Cortex of kidney (tissue), 1 donor: ENCODE measurements at places on chromosomes 5 and 9.

GRCh38 chr5:158256096-158256495, 397.2 kb upstream of the CLINT1 start:
- no peak for DNase-seq

GRCh38 chr5:124103671-124104070, 591.7 kb downstream of the CSNK1G3 start:
- no peak for DNase-seq

GRCh38 chr9:87599901-87600610, 102.4 kb downstream of the DAPK1 start:
- DNase-seq, result no peak

GRCh38 chr5:65779643-65780042, 57.6 kb downstream of the NLN start:
- DNase-seq, result no peak

GRCh38 chr5:31680528-31680927, 41.6 kb downstream of the PDZD2 start:
- no peak for DNase-seq

GRCh38 chr9:136552117-136552703, 6.4 kb upstream of the NOTCH1 start:
- DNase-seq, result no peak

DNA sequence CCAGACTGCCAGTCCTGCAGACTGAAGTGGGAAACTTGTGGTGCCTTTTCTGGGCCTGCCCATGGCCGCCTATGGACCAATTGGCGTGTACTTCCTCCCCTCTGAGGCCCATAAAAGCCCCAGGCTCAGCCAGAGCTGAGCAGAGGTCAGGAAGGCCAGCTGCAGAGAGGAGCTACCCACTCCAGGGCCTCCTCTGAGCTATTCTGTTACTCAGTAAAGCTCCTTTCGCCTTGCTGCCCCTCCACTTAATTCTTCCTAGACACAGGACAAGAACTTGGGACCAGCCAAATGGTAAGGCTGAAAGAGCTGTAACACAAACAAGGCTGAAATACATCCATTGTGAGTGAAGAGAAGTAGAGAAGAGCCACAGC, 106.4 kb downstream of the C9orf50 start:
- no peak for DNase-seq

- DNase-seq, result no peak
Observed at GRCh38 chr5:95729115-95730010, 1.8 kb upstream of the RHOBTB3 start.

GRCh38 chr5:135434591-135435466, 12.3 kb downstream of the DCANP1 start:
- DNase-seq, result no peak

GRCh38 chr9:115636596-115636995, 517.0 kb upstream of the PAPPA start:
- no peak for DNase-seq

DNA sequence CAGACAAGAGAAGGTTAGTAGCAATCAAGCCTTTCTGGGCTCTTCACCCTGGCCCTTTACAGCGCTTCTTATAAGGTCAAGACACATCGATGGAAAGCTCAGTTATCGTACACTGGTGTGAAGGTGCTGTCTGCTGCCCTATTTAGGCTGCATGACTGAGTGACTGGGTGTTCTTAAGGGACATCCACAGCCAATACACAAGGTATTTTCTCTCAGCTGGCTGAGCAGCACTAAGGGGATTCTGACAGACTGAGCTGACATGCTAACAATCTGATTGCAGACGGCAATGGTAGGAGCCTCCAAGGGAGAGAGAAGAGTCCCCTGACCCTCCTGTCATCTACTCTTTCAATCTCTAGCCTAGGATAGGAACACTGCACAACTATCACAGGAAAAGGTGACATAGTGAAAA, 577.9 kb downstream of the ISL1 start:
- no peak for DNase-seq

- DNase-seq, result no peak
Observed at GRCh38 chr5:157006262-157006661, 43.2 kb upstream of the TIMD4 start.

- no peak for DNase-seq
Observed at GRCh38 chr9:111197256-111197655, 132.8 kb downstream of the OR2K2 start.

- no peak for DNase-seq
Observed at GRCh38 chr5:132076983-132077382, 3.4 kb downstream of the CSF2 start.

DNA sequence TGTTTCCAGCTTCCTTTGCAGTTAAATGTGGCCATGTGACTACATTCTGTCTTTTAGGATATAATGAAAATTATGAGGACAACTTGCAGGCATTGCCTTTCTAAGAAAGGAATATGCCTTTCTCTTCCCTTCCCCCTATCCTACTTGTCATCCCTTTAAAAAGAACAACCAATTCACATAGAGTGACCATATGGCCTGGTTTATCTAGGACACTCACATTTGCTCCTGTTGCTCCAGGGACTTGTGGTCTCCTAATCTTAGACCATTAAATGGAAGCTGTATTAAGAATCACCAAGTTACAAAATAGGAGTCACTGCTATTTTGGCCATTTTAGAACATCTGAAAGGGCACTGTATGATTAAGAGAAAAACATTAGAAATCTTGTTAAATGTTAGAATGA, 520.3 kb downstream of the DTWD2 start:
- DNase-seq, result no peak

DNA sequence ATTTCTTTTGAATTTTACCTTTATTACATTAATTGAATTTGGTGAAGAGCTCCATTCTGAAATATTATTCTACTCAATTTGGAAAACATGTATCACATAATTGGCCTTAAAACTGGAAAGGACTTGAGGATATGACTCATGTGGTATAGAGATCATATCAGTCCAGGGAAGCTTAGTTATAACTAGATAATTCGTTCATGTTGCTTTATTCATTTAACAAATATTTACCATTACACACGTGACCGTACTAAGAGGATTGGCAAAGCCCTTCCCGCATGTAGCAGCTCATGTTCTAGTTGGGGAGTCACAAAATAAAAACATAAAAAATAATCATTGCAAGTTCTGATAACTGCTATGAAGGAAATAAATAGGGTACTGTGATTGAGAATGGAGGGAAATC, 1816.5 kb downstream of the MAT2B start:
- no peak for DNase-seq

DNA sequence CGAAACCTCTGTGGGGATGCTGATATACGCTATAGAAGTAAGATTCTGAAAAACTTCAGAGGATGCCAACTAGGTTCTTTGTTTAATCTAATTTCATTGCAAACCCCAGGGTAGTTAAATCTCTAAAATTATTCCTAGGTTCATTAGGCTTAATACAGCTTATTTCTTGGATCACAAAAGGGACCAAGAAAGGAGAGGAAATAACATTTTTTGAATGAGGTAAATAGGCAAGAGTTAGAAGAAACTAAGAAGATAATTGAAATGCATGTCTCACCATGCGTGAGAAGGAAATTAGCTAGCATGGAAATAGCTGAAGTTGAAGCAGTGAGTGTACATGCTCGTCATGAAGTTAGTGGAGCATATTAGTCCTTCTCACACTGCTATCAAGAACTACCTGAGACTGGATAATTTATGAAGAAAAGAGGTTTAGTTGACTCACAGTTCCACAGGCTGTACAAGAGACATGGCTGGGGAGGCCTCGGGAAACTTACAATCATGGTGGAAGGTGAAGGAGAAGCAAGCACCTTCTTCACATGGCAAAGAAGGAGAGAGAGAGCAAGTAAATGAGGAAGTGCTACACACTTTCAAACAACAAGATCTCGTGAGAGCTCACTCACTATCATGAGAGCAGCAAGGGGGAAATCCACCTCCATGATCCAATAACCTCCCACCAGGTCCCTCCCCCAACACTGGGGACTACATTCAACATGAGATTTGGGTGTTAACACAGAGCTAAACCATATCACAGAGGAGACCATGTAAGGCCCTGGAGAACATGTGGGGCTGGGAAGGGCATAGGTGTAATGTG, 125.1 kb upstream of the OSMR start:
- DNase-seq, result no peak

DNA sequence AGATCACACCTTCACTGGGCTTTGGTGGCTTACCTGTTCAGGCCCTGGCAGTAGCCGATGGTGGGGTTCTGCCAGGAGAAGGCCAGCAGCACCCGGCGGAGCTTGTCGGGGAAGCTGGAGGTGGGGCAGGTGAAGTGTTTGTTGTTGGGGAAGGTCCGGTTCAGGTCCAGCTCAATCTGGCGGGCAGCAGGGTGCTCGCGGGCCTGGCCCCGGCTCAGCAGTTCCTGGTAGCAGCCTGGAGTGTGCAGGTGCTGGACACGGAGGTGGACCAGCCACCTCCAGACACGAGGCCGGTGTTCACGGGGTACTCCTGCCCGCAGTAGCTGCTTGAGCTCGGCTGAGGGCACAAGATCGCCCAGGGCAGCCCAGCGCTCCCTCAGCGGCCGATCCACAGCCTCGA, 16.2 kb upstream of the CORO2A start:
- no peak for DNase-seq

DNA sequence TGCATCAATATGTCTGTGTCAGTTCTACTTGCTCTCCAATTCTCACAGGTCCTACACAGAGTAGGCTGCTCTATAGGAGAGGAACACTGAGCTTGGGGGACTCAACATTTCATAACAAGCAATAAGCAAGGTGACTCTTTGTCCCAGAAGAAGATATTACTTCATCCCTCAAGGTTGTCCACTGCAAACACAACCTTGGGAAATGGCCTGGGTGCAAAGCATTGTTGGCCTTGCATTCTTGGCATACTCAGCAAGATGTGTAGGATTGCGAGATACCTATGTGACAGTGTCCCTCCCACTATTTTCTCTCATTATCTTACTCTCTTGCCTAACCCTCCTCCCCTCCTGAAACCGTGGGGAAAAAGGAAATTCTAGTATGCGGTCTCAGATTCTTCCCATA, 169.8 kb upstream of the FREM1 start:
- no peak for DNase-seq

- DNase-seq, result no peak
Observed at GRCh38 chr5:170360709-170361108, 28.5 kb downstream of the KCNMB1 start.

DNA sequence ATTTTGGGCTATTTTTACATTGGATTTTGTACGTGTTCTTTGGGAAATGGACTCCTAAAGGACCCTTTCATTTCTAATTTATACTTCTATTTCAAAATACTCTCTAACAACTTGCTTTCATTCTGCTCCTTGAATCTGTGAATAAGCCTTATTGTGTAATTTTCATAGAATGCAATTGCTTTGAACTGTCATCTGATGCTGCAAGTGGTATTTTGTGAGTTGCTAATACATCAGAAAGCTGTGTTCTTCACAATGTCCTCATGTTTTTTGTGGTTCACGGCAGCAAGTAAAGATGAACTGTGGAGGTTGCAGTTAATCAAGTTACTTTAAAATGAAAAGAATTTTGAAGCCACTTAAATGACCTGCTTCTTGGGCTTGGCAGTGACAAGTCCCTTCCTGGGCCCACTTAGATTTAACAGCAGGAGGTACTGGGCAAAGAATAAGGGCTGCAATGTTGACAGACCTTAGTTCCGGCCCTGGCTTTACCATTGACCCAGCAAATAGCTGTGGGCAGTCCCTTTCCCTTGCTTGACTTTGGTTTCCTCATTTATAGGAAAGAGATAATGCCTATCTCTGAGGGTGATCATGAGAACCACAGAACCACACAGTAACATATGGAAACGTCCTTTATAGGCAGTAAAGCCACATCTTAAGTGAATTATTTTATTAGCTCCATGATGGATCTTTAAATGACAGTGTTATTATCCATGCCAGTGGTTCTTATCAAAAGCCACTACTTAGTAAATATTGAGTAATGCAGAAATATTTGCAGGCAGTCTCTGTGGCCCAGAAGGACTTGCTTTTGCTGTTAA, 54.8 kb downstream of the IQGAP2 start:
- no peak for DNase-seq
